Activated CD8-positive, alpha-beta memory T cell treated with anti-CD3 and anti-CD28 coated beads, Interleukin-2, amount 50 U/mL, for 48 hours (primary cell): ENCODE measurements at places on chromosomes 2 and 18.

DNA sequence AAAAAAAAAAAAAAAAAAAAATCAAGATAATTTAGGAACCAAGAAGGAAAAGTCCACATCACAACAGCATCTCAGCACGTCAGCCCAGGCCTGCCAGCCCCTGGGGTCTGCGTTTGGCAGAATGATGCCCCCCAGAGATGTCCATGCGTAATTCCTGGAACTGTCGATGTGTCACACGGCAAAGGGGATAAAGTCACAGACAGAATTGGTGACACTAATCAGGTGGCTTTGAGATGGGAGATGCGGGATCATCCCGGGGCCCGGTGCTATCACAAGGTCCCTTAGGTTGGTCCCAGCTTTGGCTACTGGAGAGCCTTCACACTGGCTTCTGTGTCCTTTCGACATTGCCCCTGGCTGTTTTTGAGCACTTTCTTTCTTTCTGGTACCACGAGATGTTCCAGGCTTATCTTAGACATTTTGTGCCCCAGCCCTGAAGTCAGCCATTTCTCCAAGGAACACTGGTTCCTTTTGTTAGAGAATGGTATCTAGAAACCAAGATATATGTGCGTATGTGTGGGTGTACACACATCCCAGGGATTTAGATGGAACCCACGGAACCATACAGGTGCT, 20.7 kb downstream of the RAMP1 start:
- no peak for DNase-seq

DNA sequence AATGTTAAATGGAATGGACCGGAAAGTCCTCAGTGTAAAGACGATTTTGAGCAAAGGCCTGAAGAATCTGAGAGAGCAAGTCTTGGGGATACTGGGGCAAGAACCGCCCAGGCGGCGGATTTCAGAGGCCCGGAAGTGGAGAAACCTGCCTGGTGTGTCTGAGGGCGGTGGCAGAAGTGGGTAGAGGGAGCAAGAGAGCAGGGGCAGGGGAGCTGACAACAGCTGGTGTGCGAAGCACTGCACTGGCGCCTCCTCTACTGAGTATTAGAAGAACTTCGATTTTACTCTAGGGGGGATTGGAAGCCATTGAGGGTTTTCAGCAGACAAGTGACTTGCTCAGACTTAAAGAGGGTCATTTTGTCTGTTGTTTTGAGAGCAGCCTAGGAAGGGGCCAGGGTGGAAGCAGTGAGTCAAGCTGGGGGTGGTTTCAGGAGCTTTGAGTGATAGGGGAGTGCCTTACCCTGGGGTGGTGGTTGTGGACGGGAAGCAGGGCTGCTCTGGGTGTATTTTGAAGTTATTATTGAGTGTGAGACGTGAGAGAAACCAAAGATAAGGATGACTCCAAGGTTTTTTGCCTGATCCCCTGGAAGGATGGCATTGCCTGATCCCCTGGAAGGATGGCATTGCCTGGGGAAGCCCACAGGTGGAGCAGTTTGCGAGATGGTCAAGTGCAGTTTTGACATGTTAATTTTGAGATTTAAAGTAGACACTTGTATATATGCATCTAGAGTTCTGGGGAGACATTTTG, 52.5 kb downstream of the ZNF236 start:
- DNase-seq: no peak

- DNase-seq: no peak
These were observed 22.8 kb upstream of the IL37 start for GRCh38 chr2:112887964-112888749.

- DNase-seq: no peak
These were observed 28.0 kb downstream of the EHBP1 start for GRCh38 chr2:62733546-62733945.

DNA sequence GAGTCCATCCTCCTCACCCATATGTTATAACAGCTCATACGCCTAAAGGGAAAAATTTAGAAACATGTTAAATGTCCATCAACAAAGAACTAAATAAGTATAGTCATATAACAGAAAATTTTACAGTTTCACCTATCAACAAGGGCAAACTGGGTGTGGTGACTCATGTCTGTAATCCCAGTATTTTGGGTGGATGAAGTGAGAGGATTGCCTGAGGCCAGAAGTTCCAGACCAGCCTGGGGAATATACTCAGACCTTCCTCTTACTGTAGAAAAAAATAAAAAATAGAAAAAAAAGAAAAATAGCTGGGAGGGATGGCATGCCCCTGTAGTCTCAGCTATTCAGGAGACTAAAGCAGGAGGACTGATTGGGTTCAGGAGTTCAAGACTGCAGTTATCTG, 48.3 kb upstream of the GULP1 start:
- no peak for DNase-seq

DNA sequence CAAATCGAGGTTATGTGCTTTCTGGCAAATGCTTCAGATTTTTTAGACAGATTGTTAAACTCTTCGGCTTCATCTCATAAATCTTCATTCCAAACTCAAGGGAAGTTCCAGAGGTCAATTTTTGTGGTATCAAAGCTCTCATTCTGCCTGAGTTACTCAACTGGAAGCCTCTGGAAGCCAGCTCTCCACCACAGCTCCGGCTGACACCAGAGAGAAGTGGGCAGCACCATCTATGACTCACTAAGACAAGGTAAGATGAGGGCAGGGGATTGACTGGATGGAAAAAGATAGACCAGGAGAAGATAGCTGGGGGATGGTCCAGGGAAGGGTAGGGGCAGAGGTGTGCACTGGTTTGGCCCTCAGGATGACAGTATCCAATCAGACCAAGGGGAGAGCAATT, 137.3 kb upstream of the HNRNPA3 start:
- no peak for DNase-seq

DNA sequence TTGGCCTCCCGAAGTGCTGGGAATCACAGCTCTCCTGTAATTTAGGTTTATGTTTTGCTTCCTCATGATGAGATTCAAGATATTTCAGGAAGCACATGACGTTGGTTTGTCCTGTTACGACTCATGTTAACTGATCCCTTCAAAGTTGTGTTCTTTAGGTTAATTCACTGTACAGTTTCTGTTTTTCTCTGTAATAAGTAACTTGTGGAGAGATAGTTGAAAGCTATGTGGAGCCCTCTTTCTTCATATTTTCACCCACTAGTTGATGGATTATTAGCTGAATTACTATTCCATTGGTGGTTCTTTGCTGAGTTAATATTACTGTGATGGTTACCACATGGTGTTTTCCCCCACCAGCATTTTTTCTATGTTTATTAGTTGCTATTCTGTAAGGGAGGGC, 18.3 kb upstream of the CHCHD5 start:
- DNase-seq: no peak

DNA sequence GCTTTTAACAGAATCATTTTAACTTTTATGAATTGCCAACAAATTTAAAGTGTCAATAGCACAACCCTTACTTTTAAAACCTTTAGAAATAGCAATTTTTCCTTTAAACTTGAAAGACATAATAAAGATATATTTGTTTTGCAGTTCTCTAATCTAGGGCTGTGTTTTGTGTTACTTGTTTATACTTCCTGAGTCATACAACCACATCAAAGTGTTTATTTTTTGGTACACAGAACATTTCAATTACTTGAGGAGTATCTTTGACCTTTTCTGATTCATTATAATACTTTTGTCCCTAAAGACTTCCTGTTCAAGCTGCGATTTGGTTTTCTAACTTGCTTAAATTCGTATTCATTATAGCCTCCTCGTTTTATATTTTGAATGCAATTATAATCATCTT, 21.8 kb downstream of the TYW5 start:
- no peak for DNase-seq

DNA sequence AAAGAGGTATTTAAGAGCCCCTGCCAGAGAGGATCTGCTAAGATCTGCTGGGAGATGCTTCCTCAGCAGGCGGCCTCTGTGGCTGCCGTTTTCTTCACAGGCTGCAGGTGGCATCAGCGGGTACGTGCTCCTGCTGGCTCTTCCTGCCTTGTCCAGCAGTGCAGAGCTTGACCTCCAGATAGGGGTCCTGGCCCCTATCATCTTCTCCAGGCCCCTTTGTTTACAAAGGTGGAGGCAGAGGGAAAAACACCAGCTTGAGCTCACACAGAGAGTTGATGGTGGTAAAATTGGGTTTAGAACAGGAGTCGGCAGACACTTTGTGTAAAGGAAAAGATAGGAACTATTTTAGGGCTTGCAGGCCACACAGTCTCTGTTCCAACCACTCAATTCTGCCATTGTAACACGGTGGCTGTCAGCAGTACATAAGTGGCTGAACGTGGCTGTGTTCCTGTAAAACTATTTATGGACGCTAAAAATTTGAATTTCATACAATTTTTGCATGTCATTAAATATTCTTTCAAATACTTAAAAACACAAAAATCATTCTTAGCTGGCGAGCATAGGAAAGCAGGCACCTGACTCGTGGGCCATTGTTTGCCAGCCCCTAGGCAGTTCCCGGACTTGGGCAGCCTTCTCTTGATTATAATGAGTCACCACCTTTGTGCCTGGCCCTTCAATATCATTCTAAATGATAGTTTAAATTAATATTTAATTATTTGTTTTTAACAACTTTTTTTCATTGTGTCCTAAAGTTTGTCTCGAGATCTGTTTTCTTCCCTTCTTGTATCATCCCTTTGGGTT, 98.2 kb upstream of the B3GNT7 start:
- peak; percentile 64 for DNase-seq

DNA sequence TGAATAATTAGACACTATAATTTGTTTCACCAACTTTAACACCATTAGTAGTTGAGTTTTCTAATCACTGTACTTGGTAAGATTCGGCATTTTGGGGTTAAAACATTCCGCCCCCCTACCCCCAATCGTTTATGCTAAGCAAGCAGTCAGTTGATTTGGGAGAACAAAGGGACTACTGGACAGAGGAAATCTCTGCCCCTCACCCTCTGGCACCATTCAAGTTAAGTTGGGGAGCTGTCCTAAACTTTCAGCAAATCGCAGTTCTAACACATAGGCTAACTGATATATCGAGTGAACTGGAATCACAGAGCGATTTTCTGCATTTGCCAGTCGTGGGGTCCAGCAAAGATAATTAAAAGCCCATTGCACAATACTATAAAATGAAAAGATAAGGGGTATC, 5.6 kb downstream of the KLF7 start:
- no peak for DNase-seq

- peak; percentile 23 for DNase-seq
These were observed 222.0 kb downstream of the LOXHD1 start for GRCh38 chr18:46435031-46435430.

DNA sequence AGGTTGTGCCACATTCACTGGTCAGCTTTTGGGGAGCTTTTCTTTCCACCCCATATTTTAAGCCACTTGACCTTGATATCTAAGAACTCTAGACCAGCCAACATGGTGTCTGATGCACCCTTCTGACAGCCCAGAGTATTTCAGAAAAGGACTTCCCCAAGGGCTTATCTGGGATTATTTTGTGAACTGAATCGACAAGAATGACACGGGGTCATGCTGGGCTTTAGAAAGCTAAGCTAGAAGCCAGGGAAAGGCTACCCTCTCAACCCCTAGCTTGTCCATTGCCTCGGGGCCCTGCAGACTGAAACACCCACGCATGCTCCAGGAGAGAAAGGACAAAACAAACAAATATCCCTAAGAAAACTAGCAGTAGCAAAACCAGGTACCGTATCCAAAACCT, 16.0 kb downstream of the SLC4A5 start:
- DNase-seq: no peak
